ENCODE measurements at places on chromosomes 16 and 17.

GRCh38 chr17:52047086-52047485, 111.4 kb downstream of the CA10 start:
- no peaks in the 10 kb centered on the region for H3K4me1 ChIP-seq
- no peak overlapping the region for H3K27ac ChIP-seq
- H3K27me3 ChIP-seq = no peaks in the 10 kb centered on the region
- DNase-seq = no peak
- H3K36me3 ChIP-seq = no peaks in the 10 kb centered on the region

DNA sequence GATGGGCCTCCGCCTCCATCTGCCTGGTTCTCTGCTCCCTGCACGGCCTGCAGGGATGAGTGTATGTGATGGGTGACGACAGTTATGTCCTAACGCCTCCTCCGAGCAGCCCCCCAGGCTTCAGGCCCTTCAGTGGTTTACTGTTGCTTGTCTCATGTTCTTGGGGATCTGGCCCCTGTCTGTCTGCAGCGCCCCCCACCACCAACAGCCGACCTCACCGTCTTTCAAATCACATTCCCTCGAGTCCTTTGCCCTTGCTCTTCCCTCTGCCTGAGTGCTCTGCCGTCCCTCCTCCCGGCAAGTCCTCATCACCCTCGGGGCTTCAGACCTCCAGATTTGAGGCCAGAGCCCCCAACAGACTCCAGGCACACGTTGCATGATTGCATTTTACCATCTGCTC, 18.2 kb downstream of the METTL22 start:
- H3K27ac ChIP-seq = no peak overlapping the region
- no peaks in the 10 kb centered on the region for H3K27me3 ChIP-seq
- H3K36me3 ChIP-seq = peaks cover 91% of the 10 kb centered on the region
- H3K4me1 ChIP-seq = no peaks in the 10 kb centered on the region
- DNase-seq = no peak
- H3K4me3 ChIP-seq = no peak overlapping the region

- H3K27me3 ChIP-seq = no peaks in the 10 kb centered on the region
- no peak overlapping the region for H3K27ac ChIP-seq
- H3K36me3 ChIP-seq = peaks cover 23% of the 10 kb centered on the region
- H3K4me1 ChIP-seq = peaks cover 53% of the 10 kb centered on the region
- DNase-seq = no peak
Measured at GRCh38 chr16:1961651-1962067, 2.3 kb downstream of the NDUFB10 start.

DNA sequence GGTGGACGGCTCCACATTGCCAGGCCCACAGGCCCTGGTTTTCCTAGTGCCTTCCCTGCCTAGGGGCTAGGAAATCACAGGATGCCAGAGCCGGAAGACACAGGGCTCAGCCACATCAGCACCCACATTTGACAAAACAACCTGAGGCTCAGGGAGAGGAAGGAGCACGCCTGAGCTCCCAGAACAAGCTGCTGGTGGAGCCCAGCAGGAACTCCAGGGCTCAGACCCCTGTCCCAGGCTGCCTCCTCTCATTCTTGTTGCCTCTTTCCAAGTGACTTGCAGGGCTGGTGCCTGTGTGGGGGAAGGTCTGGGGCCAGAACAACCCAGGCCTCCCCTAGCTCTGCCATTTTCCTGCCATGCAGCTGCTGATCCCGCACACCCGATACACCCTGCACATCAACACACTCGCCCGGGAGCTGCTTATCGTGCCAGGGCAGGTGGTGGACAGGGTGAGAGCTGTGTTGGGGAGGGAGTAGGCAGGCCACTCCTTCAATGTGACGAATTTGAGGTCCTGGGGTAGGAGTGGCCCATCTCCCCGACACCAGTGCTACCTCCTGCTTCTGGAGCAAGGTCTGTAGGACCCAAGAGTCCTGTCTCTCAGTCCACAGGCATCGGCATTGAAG, 7.6 kb downstream of the ALOX15B start:
- H3K27me3 ChIP-seq = peaks cover 14% of the 10 kb centered on the region
- H3K27ac ChIP-seq = no peak overlapping the region
- DNase-seq = no peak
- no peak overlapping the region for H3K4me3 ChIP-seq

DNA sequence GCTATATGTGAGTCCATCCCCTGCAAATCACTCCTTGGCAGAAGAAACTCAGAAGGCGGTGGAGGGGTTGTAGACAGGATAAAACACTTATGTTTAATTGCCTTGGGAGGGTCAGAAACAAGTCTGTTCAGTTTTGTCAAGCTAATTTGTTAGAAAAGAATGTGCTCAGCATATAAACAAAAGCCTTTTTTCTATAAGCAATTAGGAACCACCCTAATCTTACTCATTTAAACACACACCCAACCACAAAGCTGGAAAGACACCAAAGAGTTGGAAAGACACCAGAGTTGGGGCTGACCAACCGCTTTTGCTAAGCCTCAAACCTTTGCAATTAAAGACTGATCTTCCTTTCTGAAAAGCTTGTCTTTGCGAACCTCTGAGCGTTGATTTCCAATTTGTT, 439.2 kb upstream of the ERCC4 start:
- H3K27me3 ChIP-seq = no peaks in the 10 kb centered on the region
- H3K4me3 ChIP-seq = no peak overlapping the region
- no peak overlapping the region for H3K27ac ChIP-seq
- peaks cover 10% of the 10 kb centered on the region for H3K4me1 ChIP-seq

Measured in suprapubic skin (tissue), 4 donors.